HCEC 1CT (cell line): ENCODE measurements at places on chromosomes 13 and 19.
A peak's percentile ranks its signal among the peaks of the same experiment; 100 is the strongest.

GRCh38 chr13:113046883-113047244, 58.7 kb upstream of the F7 start:
- no peak for DNase-seq

- no peak for DNase-seq
These were observed 6.8 kb downstream of the ZNF564 start for GRCh38 chr19:12544401-12544876.

- no peak for DNase-seq
These were observed 7.5 kb downstream of the ZNF610 start for GRCh38 chr19:52343548-52343947.

DNA sequence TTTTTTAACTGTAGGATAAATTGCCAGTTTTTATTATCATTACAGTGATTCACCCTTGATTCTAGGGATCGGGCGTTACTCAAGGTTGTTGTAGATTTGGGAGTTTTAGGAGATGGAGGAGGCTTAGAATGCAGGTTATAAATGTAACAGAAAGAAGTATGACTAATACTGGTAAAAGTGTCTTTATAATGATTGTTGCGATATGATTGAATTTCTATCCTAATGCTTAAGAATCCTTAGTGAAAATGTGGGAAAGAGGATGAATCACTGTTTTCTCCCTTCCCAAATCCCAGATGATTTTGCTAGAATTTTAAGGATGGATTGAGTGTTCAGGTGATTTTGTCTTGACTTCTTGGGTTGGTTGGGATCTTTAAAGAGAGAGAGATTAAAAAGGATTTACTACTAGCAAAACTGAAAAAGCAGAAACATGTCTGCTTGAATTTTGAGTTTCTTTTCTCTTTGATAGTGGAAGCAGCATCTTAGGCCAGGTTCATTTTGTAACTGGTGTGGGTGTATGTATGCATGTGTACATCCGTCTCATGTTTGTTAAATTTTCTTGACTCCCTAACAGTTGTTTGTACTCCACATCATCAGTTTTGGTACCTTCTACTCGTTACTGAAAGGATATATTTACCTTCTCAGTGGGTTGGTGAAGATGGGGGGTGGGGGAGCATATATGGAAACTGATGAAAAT, 25.9 kb downstream of the ARHGAP35 start:
- no peak for DNase-seq

DNA sequence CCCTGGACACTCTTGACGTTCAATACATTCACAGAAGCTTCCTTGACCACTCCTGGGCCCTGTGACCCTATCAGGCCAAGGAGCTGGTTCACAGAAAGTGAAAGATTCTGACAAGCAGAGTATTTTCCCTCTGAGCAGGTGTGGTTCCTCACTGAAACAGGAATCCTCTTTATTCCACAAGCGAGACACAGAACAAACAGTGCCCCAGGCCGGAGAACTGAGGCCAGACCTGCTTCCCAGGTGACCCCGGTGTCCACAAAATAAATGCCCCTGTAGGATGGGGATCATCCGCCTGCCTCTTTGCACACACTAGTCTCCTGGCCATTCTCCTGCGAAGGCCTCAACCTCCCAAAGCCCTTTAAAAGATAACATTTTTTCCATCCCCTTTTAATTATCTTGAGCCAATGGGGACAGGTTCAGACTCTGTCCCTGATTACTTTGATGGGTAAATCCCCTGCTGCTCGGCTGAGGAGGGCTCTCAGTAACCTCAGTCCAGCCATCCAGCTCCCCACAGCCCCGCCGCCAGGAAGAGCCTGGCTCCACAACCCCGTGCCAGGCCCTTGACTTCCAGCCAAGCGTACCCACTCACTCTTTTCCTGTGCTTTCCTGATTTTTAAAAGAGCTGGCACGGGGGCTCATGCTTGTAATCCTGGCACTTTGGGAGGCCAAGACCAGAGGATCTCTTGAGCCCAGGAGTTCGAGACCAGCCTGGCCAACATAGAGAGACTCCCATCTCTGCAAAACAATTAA, 129.1 kb downstream of the FOXO1 start:
- DNase-seq: no peak

GRCh38 chr13:36548129-36548528, 115.8 kb downstream of the CCNA1 start:
- DNase-seq: no peak

- peak; percentile 21 for DNase-seq
These were observed 23.2 kb upstream of the CPAMD8 start for GRCh38 chr19:17049711-17050280.

GRCh38 chr13:20938302-20938701, 35.8 kb upstream of the XPO4 start:
- DNase-seq: no peak

DNA sequence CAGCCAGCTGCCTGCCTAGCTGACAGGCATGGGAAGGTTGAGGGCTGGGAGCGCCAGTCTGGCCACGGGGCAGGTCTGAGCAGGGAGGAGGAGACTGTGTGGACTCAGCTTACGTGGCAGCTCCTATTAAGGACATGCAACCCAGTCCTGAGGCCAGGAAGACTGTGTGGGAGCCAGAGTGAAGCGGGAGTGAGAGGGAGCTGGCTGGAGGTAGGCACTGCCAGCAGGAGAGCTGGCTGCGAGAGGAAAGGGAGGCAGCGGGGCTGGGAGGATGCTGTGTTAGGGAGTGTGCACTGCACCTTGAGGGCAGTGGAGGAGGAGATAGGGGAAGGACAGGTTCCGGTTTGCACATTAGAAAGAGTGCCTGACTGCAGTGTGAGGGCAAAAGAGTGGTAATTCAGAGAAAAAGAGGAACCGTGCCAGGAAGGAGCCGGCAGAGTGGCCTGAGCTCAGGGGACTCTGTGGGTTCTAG, 99.2 kb downstream of the SLC7A1 start:
- DNase-seq: no peak

DNA sequence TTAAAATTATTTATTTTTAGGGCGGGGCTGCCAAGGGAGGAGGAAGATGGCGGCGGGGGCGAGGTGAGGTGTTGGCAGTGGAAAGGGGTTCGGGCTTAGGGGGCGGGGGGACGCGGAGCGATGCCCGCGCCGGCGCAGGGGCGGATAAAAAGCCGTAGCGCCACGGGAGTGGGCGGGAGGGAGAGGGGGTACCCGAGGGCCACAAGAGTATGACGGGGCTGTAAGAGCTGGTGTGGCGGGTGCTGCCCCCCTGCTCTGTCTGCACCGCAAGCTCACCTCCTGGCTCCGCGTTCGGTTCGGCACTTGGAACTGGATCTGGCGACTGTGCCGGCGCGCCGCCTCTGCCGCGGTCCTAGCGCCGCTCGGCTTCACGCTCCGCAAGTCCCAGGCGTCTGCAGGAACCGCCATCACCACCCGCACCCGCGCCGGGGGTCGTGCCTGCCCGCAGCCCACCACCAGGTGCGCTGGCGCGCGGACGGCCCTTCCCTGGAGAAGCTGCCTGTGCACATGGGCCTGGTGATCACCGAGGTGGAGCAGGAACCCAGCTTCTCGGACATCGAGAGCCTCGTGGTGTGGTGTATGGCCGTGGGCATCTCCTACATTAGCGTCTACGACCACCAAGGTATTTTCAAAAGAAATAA, 265.2 kb upstream of the SGCG start:
- no peak for DNase-seq

- DNase-seq: no peak
These were observed 9.7 kb downstream of the PRKACA start for GRCh38 chr19:14107581-14108461.

GRCh38 chr19:32392901-32393300, 12.7 kb upstream of the DPY19L3 start:
- no peak for DNase-seq

DNA sequence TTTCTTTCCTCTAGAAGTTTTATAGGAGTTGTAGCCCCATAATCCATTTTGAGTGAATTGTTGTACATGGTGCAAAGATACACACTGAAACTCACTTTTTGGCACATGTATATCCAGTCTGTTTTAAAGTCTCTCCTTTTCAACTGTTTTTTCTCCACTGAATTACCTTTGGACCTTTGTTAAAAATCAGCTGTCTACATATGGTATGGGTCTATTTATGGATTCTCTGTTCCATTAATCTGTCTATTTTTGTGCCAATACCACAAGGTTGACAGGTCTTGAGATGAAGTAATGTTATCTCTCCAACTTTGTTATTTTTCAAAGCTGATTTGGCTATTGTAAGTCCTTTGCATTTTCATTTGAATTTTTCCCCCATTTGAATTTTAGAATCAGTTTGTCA, 4.7 kb downstream of the HNRNPA1L2 start:
- DNase-seq: no peak

DNA sequence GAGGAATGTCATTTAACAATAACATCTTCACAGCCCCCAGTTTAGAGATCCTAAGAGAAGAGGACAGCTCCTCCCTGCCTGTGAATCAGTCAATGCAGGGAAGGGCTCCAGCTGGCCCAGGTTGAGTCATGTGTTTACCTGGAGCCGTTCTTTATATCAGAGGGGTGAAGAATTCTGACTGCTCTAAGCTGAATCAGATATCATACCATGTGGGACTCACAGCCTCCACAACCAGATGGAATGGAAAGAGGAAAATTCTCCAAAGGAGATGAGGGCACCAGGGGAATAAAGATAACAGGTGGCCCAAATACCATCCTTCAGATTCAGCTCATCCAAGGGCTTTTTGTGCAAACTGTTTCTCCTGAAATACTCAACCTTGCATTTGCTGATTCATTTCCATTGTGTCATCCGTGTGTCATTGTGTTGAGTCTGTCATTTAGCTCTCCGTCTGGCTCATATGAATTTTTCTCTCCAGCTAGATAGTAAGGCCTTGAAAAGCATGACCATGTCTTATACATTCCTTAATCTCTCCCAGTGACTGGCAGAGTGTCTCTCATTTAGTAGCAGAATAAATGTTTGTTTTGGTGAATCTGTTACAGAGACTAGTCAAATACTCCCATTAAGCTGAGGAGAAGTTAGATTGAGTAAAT, 217.9 kb downstream of the RFC3 start:
- DNase-seq: no peak

GRCh38 chr13:97810152-97810551, 143.3 kb upstream of the IPO5 start:
- DNase-seq: no peak

DNA sequence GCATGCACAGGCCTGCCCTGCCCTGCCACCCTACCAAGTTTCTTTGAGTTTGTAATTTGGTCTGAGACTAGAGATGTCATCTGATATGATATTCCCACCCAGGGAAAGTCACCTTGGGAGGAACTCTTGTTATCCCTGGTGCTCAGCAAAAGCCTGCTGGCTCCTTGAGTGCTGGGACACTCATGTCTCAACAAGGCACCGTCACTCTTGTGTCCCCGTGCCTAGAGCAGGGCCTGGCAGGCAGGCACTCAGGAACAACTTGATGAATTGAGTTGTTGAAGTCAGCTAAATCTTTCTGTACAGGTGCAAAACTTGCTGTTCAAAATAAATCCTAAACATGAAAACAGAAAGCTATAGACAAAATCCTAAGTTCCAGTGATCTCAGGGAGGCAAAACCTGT, 345.4 kb downstream of the KCNRG start:
- no peak for DNase-seq

- no peak for DNase-seq
These were observed 34.0 kb downstream of the DPF1 start for GRCh38 chr19:38190061-38190460.

- DNase-seq: no peak
These were observed 919.9 kb upstream of the MIR17HG start for GRCh38 chr13:90427322-90428272.

DNA sequence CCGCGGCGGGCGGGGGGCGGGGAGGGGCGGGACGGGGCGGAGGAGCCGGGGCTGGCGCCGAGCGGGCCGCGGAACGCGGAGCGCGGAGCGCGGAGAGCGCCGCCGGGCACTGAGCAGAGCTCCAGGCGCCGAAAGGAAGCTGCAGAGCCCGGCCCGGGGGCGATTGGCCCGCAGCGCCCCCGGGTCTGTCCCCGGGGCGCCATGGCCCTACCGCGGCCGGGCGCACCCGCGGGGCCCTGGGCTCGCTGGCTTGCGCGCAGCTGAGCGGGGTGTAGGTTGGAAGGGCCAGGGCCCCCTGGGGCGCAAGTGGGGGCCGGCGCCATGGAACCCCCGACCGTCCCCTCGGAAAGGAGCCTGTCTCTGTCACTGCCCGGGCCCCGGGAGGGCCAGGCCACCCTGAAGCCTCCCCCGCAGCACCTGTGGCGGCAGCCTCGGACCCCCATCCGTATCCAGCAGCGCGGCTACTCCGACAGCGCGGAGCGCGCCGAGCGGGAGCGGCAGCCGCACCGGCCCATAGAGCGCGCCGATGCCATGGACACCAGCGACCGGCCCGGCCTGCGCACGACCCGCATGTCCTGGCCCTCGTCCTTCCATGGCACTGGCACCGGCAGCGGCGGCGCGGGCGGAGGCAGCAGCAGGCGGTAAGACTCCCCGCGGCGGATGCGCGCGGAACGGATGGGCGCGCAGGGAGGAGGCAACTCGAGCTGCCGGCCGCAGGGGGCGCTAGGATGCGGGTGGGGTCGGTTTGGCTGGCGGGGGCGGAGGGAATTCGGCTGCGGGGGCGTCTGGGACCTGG, at the start of gene PDE4A:
Gene PDE4A (plus strand): TSS at position 95 of the 796 bp plus-strand sequence. CDS start 227 bp downstream, at position 322.
- peak; percentile 39 for DNase-seq

GRCh38 chr19:29760752-29761502, 45.9 kb upstream of the C19orf12 start:
- no peak for DNase-seq

- no peak for DNase-seq
These were observed 58.3 kb downstream of the RGCC start for GRCh38 chr13:41515491-41516139.

- no peak for DNase-seq
These were observed 42.0 kb downstream of the SPTBN4 start for GRCh38 chr19:40508739-40509260.
